Ovary (tissue), 10 donors: ENCODE measurements at places on chromosomes 12 and 14. TPM values are rescaled to one million over a fixed set of nuclear protein-coding genes. Genes with fewer than 3 reads are reported as not detected.

MYO1A gene
- 0.15 TPM for total RNA-seq

- DNase-seq: no peak
Observed at GRCh38 chr12:45244561-45245343, 28.9 kb downstream of the ANO6 start.

IL22 gene
- total RNA-seq: not detected

DNA sequence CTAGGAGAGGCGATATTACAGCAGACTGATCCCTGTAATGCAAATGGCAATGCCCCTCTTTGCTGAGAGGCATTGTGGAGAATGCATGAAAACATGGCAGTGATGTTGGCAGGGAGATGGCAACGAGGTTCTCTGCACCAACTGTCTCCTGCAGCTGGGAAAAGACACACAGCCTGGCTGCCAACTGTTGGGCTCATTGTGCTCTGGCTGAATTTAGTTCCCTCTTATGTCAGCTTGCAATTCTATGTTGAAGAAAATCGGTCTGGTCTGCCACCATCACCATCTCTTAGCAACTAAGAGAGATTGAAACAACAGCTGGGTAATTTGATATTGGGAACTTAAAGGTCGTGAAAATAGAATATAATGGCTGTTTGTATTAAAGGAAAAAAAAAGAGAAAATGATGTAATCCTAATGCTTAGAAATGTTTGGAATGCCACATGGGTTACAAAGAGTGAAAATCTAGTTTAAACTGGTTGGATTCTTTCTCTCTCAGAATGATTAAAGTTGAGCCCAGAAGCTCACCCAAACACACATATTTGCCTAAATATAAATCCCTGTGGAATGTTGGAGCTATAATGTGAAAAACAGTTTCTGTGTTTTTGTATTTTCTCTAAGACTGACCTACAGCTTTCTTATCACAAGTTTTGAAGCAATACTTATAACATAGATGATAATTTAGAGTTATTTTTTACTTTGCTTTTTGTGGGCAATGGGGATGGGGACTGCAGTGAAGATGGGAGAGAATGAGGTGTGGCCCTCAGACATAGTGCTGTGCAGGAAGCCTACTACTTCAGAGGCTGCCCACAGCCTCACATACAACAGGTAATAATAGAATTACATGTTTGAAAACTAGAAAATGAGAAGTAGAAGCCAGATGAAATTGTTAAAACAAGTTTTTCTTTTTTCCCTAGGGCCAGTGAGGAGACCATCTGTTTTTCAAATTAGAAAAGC lies 143.7 kb downstream of the AKAP6 start:
- DNase-seq: no peak

GRCh38 chr12:40742041-40742440 lies 49.8 kb downstream of the CNTN1 start:
- no peak for DNase-seq

GRCh38 chr12:123906711-123907420 lies 65.8 kb downstream of the CCDC92 start:
- DNase-seq: no peak

HOXC9 gene
- total RNA-seq: 0.26 TPM

DIO3 gene
- total RNA-seq: 13.3 TPM
